ENCODE measurements at places on chromosomes 4 and X. TPM values are rescaled to one million over a fixed set of nuclear protein-coding genes. Genes with fewer than 3 reads are reported as not detected.

DNA sequence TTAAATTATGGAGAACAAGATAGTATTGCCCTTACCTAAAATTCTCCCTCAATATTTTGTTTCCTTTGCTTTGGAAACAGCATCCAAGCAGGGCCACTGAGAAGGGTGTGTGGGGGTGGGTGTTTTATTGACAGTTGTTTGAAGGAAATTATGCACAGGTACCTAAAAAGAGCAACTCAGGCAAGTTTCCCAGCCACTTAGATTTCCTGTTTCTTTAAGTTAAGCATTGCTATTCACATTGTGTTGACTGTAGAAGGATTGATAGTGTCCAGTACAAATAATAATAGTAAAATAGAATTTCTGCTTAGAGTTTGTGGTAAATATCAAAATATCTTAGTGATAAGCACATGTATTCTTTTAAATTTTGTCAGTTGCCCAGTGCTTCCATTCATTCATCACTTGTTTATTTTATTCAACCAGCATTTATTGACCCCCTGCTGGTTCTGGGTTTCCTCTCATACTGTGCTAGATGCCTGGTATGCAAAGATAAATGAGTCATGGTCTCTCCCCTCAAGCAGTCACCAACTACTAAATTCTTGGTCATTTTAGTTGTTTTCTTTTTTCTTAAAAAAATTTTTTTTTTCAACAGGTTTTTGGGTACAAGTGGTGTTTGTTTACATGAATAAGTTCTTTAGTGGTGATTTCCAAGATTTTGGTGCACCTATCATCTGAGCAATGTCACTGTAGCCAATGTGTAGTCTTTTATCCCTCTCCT lies 50.0 kb downstream of the GALNT7 start:
- no peak for DNase-seq

DNA sequence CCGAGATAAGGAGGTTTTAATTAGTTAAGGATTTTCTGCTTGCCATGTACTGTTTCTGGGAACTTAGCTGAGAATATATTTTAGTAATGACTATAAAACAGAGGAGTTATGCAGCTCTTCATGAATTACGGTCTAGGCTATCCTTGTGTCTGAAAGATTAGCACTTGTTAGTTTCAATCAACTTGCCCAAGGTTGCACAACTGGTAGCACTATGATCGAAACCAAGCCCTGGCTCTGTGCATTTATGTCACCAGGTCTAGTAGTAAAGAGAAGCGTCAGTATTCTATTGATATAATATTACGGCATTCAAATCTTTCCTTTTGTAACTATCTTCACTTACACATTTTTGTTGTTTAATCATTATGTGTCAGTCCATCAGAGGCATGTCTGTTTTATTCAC lies 176.0 kb downstream of the TLL1 start:
- DNase-seq = no peak

GPR119 gene
- total RNA-seq = not detected

DNA sequence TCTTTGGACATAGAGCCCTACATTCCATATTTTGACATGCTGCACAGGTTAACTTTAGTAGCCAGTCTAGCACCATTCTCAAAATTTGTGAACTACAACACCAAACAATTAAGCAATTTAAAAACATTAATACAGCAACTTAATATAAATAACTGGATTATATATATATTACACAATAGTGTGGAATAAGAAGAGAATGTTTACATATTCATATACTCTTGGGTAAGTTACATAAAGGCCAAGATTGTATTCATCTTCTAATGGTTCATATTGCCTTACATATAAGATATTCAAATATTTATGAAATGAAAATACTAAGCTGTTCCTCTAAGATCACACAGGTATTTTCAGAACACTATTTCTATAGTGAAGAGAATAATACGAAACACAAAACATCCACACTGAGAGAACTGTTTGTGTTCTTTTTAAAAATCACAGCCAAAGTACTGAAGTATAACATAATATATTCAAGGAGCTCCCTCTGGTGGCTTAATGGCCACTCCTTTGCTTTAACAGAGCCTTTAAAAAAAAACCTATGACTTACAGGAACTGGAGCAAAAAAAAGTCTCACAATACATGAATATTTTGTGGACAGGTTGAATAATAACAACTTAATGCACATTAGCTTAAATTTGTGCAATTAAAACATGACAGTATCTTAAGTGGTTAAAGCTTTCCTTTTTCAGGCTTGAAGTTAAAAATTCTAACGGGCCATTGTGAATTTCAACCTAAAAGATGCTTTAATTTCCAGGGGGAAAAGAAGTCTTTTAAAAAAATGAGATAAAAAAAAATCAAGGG lies 46.2 kb downstream of the NEK1 start:
- no peak for DNase-seq

OTC gene
- not detected for total RNA-seq
